ENCODE measurements at places on chromosomes 5 and 9. TPM values are rescaled to one million over a fixed set of nuclear protein-coding genes. Genes with fewer than 3 reads are reported as not detected.

PCDHGA5 gene
- total RNA-seq: 1.1 TPM

FRMD3 gene
- 0.55 TPM for total RNA-seq

LCN9 gene
- 0.72 TPM for total RNA-seq

FBP2 gene
- not detected for total RNA-seq

DNA sequence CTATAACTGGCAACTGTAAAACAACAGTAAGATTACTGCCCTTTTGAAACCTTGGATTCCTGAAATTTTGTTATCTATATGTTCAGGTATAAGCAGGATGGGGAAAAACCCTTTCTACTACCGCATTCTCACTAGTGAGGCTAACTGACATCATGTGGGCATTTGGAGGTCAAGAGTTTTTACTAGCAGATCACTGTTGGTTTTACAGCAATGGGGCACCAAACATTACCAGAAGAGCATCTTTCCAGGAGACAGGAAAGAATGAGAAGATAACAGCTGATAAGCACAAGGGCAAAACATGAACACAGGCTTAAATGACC is 20.9 kb upstream of the TTC33 start:
- H3K4me3 ChIP-seq: no peak overlapping the region
- DNase-seq: no peak
- no peaks in the 10 kb centered on the region for H3K4me1 ChIP-seq
- H3K36me3 ChIP-seq: peaks cover 25% of the 10 kb centered on the region

DNA sequence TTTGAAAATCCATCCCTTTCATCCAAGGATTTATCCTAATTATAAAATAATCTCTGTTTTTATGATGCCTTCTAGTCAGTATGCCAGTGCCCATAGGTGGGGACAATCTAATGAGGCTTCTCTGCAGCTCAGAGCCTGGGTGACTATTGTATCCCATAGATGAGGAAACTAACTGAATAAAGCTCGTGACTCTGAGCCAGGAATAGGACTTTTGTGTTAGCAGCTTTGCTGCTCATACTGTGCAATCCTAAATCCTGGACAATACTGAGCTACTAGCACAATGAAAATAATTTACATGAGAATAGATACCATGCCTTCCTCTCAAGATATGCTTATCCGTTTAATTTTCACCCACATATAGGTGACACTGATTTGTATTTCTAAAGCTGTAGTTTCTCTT is 443.0 kb downstream of the PLK2 start:
- H3K36me3 ChIP-seq: no peaks in the 10 kb centered on the region
- H3K4me3 ChIP-seq: no peak overlapping the region
- H3K4me1 ChIP-seq: no peaks in the 10 kb centered on the region
- no peak overlapping the region for H3K27ac ChIP-seq
- DNase-seq: no peak

GRCh38 chr5:67447732-67448131 is 251.1 kb upstream of the CD180 start:
- H3K36me3 ChIP-seq: no peaks in the 10 kb centered on the region
- no peak overlapping the region for H3K4me3 ChIP-seq

GRCh38 chr5:77231471-77232138 is 21.1 kb downstream of the PDE8B start:
- H3K4me3 ChIP-seq: no peak overlapping the region
- H3K27me3 ChIP-seq: no peaks in the 10 kb centered on the region
- no peaks in the 10 kb centered on the region for H3K36me3 ChIP-seq
- DNase-seq: no peak

GRCh38 chr5:73596705-73597328 is 29.2 kb upstream of the ARHGEF28 start:
- no peaks in the 10 kb centered on the region for H3K36me3 ChIP-seq
- no peak for DNase-seq
- H3K27ac ChIP-seq: no peak overlapping the region
- H3K4me1 ChIP-seq: no peaks in the 10 kb centered on the region
